Foreskin keratinocyte (primary cell): ENCODE measurements at places on chromosomes 3 and 15. TPM values are rescaled to one million over a fixed set of nuclear protein-coding genes. Genes with fewer than 3 reads are reported as not detected.

DNA sequence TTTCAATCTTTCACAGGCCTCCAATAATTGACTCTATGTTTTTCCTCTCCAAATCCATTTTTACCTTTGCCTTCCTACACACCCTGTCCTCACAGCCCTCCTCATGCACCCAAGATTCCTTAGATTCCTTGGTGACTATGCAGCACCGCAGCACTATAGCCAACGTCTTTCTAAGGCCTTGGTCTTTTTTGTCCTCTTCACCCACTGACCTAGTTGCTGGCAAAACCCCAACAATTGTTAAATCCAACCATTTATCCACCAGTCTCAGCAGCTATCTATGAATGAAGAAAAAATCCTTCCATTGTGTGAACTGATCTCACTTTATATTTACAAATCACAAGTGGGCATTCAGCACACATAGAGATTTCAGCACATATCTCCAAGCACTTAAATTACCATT, 203.9 kb downstream of the VGLL3 start:
- DNase-seq: peak; percentile 23

Gene SYNPR
- polyA plus RNA-seq: not detected in 2 replicates

Gene MESP2
- polyA plus RNA-seq: 1.2 TPM in 2 replicates

DNA sequence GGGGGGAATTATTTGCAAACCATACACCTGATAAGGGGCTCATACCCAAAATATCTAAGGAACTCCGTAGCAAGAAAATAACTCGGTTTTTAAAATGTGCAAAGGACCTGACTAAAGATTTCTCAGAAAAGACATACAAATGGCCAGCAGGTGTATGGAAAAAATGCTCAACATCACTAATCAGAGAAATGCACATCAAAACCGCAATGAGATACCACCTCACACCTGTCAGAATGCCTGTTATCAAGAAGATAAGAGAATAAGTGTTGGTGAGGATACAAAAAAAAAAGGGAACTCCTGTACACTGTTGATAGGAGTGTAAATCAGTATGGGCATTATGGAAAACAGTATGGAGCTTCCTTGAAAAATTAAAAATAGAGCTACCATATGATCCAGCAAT, 89.4 kb downstream of the C3orf70 start:
- DNase-seq: no peak

DNA sequence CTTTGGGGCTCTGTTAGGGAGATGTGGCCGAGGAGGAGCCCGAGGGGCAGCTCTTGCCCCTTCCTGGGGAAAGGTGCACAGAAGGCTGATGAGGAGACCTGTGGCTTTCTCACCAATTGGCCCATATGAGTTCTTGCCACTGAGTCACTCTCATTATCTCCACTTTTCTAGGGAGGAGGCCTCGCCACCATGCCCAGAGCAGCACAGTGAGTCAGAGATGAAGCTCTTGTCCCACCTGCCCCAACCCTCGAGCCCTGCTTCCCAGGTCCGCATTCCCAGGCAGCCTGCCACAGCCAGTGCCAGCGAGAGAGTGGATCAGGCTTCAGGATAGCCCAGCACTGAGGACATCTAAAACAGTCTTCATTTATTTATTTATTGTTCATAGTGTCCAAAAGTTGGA, 53.5 kb downstream of the AMOTL2 start:
- DNase-seq: peak; percentile 90

DNA sequence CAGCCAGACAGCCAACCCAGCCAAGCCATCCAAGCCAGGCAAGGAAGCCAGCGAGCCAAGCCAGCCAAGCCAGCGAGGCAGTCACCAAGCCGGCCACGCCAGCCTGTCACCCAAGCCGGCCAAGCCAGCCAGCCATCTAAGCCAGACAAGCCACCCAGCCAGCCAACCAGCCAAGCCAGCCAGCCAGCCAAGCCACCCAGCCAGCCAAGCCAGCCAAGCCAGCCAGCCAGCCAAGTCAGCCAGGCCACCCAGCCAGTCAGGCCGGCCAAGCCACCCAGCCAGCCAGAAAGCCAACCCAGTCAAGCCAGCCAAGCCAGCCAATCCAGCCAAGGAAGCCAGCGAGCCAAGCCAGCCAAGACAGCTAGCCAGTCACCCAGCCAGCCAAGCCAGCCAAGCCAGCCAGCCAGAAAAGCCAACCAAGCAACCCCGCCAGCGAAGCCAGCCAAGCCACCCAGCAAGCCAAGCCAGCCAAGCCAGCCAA, 201.2 kb downstream of the GOLGA6L6 start:
- no peak for DNase-seq

- DNase-seq: no peak
These were observed 119.0 kb upstream of the WNT7A start for GRCh38 chr3:13998831-13999230.

Gene GREM1
- polyA plus RNA-seq: 0.04 and 0.07 TPM in 2 replicates

GRCh38 chr3:64187065-64187959, 38.0 kb downstream of the PRICKLE2 start:
- peak; percentile 99 for DNase-seq

Gene CMTM6
- 24.3 and 29.0 TPM in 2 replicates for polyA plus RNA-seq

- DNase-seq: no peak
These were observed 430 bp downstream of the SLCO2A1 start for GRCh38 chr3:134029256-134029733.

- no peak for DNase-seq
These were observed 30.9 kb downstream of the RCN2 start for GRCh38 chr15:76962337-76963013.

- DNase-seq: no peak
These were observed 224.8 kb upstream of the STAC start for GRCh38 chr3:36155515-36155914.

Gene PROS1
- 1.0 and 1.4 TPM in 2 replicates for polyA plus RNA-seq

Gene ARGFX
- polyA plus RNA-seq: not detected in 2 replicates

Gene APBA2
- 7.3 and 11.3 TPM in 2 replicates for polyA plus RNA-seq

- no peak for DNase-seq
These were observed 114.0 kb downstream of the FOXB1 start for GRCh38 chr15:60118146-60118545.

Gene RETNLB
- polyA plus RNA-seq: not detected in 2 replicates

GRCh38 chr3:190261015-190261414, 61.2 kb downstream of the CLDN1 start:
- no peak for DNase-seq

- no peak for DNase-seq
These were observed 270.0 kb upstream of the TPRG1 start for GRCh38 chr3:188901671-188902287.

DNA sequence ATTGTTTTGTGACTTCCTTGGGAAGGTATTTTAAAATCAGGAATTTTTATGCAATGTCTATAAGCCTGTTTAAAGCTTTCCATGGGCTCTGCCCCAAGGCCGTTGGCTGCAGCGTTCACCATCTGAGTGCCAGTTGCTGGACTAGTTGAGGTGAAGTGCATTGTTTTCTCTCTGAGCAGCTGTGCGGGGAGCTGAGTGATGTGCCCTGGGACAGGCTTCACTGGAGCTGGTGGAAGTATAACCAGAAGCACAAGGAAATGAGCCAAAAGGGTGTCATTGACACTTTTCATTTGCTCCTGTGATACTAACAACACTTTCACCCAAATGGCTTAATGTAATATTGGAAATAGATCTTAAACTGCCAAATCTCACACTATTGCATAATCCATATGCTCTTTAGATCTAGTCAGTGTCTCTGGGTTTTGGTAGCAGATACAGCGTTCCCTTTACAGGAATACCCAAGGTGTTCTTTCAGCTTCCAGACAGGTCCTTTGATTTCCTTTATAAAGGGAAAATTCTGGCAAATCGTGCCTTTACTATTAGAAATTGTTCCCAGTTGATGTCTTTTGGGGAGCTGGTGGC, 29.2 kb downstream of the APH1B start:
- DNase-seq: no peak

GRCh38 chr3:63333815-63334214, 55.7 kb downstream of the SYNPR start:
- no peak for DNase-seq

- no peak for DNase-seq
These were observed 32.2 kb upstream of the TRH start for GRCh38 chr3:129942296-129942695.

Gene FGD5
- polyA plus RNA-seq: not detected in 2 replicates

GRCh38 chr3:37765591-37766488, 95.8 kb upstream of the CTDSPL start:
- DNase-seq: no peak

Gene TAGLN3
- polyA plus RNA-seq: 13.6 and 17.7 TPM in 2 replicates

Gene DNAJC19
- polyA plus RNA-seq: 50.2 and 51.5 TPM in 2 replicates

DNA sequence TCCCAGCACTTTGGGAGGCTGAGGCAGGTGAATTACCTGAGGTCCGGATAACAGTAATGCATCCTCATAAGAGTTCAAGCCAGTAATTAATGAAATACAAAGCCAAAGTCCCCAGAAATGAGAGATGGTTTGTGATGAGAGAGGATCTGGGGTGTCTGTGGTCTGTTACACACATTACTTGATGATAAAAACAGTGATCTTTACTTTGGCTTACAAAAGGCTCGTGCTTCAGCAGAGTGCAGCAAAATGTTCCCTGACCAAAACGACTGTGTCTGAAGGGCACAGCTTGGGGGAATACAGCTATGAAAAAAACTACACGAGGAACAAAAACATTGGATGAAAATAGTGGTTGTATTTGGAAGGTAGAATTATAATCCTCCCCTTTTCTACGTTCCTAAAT, 40.9 kb downstream of the CRTC3 start:
- DNase-seq: no peak

Gene SYNM
- polyA plus RNA-seq: 0.12 and 0.28 TPM in 2 replicates

Gene STAC
- 0.76 and 1.3 TPM in 2 replicates for polyA plus RNA-seq

Gene TM4SF4
- polyA plus RNA-seq: not detected in 2 replicates

GRCh38 chr15:58457466-58457965, 25.7 kb downstream of the LIPC start:
- peak; percentile 61 for DNase-seq

- DNase-seq: no peak
These were observed 111.1 kb downstream of the TPRA1 start for GRCh38 chr3:127479449-127479848.

- no peak for DNase-seq
These were observed 7.4 kb upstream of the RIOX2 start for GRCh38 chr3:97979610-97980009.

DNA sequence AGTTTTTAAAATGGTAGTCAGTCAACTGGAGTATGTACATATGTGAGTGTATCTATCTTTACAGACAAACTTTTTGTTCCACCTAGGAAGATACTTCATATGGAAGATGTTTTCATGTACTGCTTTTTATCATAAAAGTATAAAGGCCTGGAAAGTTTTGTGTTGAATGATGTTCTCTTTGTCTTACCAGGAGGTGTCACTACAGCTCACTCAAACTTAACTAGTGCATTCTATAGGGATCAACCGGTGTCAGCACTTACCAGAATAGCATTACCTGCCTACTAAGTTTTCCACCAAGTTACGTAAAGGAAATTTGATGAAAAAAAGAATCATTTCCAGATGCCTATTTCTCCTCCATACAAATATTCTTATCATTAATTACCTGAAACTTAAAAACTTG, 522.6 kb upstream of the SEMA6D start:
- DNase-seq: peak; percentile 35

DNA sequence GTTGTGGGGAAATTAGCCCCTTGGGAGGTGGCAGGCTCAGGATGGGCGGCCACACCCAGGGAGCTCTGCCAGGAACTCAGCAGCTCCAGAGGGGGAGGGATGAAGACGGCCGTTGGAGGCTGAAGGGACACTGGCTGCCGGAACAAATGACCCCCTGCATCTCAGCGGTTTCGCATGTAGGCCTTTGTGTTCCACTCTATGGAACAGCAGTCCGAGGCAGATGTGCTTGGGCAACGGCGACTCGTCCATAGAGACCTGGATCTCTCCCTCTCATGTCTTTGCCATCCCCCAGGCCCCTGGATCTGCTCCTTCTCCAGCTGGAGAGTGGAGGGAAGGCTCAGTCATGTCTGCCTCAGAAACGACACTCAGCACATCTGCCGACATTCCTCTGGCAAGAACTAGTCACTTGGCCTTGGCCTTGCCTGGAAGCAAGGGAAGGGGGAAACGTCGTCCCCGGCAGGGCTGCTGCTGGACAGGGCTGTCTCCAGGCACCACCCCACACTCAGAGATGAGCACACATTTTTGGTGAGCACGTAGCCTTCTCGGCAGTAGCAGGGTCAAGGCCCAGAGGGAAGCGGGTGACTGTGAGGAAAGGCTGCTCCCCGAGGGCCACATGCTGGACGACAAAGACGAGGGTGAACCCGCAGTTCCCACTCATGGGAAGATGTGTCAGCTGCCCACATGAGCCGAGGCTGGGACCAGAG, 83.8 kb downstream of the ASB7 start:
- DNase-seq: no peak

GRCh38 chr3:85567071-85567676, 608.4 kb downstream of the CADM2 start:
- DNase-seq: no peak

DNA sequence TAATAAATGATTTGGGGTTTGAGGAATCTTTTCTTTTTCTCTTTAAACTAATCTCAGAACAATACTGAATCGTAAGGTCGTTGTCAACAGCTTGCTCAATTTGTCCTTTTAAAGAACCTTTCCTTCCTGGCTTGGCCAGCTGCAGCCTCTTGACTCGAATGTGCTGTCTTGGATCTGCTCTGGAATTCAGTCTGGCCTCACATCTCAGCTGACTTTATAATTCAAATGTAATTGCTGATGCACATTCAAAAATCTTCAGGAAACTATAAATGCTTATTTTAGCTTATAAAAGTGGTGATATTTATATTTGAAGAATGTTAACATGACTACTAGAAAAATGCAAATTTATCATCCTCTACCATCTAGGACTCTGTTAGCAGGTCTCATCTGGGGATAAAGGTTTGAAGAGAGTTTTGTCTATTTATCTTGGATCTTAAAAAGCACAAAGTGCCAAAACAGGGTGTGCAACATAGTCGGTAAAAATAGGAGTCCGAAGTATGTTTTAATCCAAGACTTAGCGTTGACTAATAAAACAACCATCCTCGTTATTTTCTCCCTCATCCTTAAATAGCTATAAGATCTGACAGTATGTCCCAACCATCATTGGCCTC, 1035.2 kb downstream of the MCTP2 start:
- no peak for DNase-seq

Gene PATL2
- polyA plus RNA-seq: 0.18 and 0.19 TPM in 2 replicates

Gene GP9
- polyA plus RNA-seq: not detected in 2 replicates

GRCh38 chr3:4950351-4950784, 28.9 kb upstream of the BHLHE40 start:
- DNase-seq: no peak

GRCh38 chr3:141271279-141272030, 39.8 kb downstream of the PXYLP1 start:
- DNase-seq: no peak

Gene CDHR4
- polyA plus RNA-seq: not detected in 2 replicates

Gene EOMES
- polyA plus RNA-seq: 0.24 and 0.57 TPM in 2 replicates

Gene PLCH1
- polyA plus RNA-seq: 0.02 and 0.03 TPM in 2 replicates

GRCh38 chr15:60375306-60375705, 22.5 kb downstream of the ANXA2 start:
- DNase-seq: peak; percentile 28

Gene NMB
- 13.0 and 18.6 TPM in 2 replicates for polyA plus RNA-seq
